Activated CD4-positive, CD25-positive, alpha-beta regulatory T cell treated with anti-CD3 and anti-CD28 coated beads, Interleukin-2, amount 50 U/mL, for 16 hours (primary cell): ENCODE measurements at places on chromosomes 2 and 18.
A peak's percentile ranks its signal among the peaks of the same experiment; 100 is the strongest.

GRCh38 chr18:51514128-51514527, 316.6 kb upstream of the MEX3C start:
- DNase-seq, result no peak

- no peak for DNase-seq
Observed at GRCh38 chr18:7236933-7237332, 6.0 kb downstream of the LRRC30 start.

DNA sequence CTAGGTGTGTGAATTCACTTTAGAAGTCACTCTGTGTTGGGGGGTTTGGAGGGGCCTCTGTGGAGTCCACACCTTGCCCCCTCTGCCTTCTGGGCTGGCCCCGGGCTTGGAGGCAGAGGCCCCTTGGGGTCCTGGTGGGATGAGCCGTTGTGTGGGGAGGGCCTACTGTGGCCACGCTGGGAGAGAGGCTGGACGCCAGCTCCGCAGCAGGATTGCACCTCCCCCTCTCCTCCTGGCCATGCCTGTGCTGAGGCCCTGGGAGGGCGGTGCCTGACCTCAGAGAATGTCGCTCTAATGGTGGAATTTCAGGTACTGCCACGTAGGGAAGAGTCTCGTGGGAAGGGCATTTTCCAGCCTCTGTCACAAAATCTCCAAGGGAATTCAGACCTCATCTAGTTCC, 237.0 kb downstream of the ATAD2B start:
- DNase-seq, result no peak

DNA sequence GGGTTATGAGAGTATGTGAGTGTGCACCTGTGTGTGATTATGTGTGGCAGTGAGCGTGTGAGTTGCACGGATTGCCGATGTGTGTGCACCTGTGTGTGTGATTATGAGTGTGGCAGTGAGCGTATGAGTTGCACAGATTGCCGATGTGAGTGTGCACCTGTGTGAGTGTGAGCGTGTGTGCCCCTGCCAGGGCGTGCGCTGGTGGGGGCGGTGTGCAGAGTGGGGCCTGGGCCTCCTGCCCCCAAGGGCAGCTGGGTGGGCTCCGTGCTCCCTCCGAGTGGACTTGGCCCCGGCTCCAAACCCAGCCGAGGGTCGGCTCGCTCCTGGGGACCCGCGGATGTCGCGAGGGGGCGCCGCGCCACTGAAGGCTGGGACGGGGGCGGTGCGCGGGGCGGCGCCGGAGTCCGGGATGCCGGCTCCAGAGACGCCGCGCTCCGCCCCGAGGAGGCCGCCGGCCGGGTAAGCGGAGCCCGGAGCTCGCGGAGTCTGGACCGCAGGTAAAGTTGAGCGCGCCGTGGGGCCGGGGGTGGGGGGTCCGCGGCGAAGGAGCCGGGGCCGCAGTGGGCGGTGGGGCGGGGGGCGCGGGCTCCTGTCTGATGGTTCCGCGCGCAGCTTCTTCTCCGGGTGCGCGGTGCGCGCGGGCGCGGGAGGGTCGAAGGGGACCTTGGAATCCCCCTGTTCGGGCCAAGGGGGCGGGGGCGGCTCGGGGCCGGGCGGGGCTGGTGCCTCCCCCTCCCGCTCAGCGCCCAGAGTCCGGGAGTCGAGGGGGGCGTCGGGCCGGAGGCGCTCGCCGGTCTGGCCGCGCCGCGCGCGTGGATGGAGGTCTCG, at the start of gene KCNG2:
TSS of gene KCNG2 (plus strand) at position 421 of the 828 bp plus-strand sequence. CDS start 65,730 bp downstream, outside the sequence.
- no peak for DNase-seq

DNA sequence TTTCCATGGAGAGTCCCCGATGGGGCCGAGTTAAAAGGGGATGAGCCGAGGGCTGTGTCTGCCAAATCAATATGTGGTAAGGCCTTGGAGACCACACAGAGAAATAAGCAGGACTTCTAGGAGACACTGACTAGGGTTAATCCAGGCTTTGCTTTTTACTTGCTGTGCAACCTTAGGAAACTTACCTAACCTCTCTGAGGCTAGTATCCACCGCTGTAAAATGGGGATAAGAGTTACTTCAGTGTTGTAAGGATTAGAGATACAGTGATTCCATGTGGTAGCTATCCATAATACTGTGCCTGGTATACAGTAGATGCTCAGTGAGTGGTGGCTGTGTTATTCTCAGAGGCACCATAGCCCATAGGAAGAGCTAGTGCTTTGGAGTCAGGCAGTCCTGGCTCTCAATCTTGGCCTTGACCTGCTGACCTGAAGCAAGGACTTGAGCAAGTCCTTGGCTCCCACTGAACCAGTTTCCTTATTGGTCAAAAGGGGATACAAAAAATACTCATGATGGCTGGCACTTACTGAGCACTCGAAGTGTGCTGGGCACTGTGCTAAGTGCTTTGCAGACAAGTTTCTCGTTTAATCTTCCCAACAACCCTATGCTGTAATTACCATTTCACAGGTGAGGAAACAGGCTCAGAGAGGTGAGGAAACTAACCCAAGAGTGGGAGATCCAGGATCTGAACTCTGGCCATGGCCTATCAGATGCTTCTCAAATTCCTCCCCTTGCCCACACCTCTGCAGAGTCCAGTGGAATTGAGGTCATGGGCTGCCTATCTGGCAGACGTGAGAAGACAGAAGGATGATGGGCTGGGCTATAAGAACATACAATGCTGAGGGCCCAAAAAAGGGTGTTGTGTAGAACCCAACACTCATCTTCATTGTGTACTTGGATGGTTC, 12.0 kb upstream of the DES start:
- DNase-seq, result no peak

GRCh38 chr2:118613737-118614136, 233.7 kb downstream of the EN1 start:
- DNase-seq, result no peak

DNA sequence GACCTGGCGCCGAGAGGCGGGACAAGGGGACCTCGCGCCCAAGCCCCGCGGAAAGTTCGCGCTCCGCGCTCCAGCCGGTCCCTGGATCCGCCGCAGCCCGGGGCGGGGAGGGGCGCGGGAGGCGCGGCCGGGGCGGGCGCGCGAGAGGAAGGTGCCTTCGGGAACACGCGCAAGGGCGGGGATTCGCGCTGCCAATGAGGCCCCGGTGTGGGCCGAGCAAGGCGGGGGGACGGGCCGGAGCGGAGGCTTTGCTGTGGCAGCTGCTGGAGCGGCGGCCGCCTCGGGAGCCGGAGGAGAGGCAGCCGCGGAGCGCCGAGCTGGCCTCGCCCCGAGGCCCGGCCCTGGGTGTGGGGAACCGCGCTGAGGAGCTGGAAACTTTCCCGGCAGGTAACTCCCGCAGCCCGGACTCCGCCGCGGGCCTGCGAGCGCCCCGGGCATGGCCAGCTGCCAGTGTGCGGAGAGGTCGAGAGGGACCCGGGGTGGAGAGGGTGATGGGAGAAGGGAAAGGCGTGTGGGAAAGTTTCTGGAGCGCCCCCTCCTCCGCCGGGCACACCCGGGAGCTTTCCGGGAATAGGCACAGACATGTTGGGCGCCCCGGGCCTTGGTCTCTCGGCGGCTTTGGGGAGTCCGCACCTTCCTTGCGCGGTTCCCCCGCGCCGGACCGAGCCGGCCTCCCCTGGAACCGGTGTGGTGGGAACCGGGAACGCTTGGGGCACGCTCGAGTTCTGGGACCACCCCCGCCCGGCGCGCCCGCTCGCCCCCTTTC, at the start of gene TANC1:
TSS of gene TANC1 (plus strand) at position 245 of the 766 bp plus-strand sequence. CDS start 97,271 bp downstream, outside the sequence.
- no peak for DNase-seq

GRCh38 chr18:22082408-22082807, 87.0 kb upstream of the GATA6 start:
- no peak for DNase-seq

GRCh38 chr2:108926561-108927380, 62.2 kb downstream of the EDAR start:
- DNase-seq, result no peak

DNA sequence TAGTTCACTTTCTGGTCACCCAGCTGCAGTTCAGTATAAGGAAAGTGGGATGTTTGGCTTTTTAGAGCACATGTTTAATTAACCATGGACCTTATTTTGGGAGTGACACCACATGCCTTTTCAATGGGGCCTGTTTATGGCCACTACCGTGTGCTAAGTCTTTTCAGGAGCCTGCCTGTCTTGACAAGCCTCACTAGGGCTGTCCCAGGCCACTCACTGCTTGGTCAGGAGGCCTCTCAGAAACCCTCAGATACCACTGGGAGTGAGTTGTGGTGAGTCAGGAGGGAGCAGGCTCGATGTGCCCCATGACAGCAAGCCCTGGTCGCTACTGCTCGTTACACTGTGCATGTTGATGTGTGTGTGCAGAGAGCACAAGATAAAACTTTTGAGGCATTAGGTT, 123.0 kb downstream of the MAP4K4 start:
- DNase-seq, result no peak

GRCh38 chr18:36297417-36298125, at the start of gene FHOD3:
Gene FHOD3, plus strand, starts transcription at chr18:36297713. Its CDS starts 123 bp downstream, at chr18:36297836.
- no peak for DNase-seq

DNA sequence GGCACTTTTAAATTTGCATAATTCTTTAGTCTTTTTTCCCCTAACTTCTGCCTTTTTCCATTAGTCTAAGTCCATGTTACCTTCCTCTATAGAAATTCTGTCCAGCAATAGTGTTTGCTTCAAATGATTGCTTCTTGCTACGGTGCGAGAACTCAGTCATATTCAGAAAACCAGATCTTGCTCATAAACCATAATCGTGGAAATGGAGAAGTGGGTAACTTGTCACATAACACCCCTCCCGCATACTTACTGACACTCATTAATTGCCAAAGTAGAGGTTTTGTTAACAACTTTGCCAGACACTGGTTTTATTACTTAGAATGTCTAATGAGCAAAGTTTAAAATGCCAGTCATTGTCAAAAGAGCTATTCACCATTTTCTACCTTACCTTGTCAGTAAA, 94.3 kb upstream of the TWSG1 start:
- DNase-seq, result no peak

- DNase-seq, result no peak
Observed at GRCh38 chr2:215619989-215620388, 184.1 kb upstream of the FN1 start.

- no peak for DNase-seq
Observed at GRCh38 chr18:77107292-77107691, 25.3 kb downstream of the MBP start.

DNA sequence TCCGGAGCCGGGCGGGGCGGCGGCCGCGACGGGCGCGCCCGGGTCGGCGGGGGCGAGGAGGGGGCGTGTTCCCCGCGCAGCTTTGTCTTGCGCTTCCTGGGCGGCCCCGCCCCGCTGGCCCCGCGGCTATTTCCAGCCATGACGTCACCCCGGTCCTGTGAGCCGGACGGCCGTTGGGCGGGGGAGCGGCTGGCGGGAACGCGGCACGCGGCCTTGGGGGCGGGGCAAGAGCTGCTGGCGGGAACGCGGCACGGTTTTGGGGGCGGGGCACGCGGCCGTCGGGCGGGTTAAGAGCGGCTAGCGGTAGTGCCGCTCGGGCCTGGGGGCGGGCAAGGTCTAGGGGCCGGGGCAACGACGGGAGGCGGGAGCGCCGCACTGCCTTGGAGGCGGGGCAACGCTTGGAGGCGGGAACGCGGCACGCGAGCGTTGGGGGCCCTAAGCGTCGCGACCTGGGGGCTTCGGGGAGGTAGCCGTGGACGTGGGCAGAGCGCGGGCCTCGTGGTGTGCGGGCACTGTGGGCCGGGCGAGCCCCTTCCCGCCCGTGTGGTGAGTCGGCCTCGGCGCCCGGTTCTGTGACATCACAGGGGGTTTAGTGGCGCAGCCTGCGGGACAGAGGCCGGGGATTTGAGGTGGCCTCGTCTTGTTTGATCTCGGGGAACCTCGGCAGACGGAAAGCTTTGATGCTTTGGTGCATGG, 704 bp downstream of the KLF11 start:
- peak; percentile 91 for DNase-seq

- DNase-seq, result no peak
Observed at GRCh38 chr2:10750610-10751009, 29.2 kb downstream of the ATP6V1C2 start.

- DNase-seq, result no peak
Observed at GRCh38 chr2:29769847-29770246, 151.5 kb downstream of the ALK start.

GRCh38 chr2:205386109-205386508, 296.2 kb upstream of the NRP2 start:
- DNase-seq, result no peak

DNA sequence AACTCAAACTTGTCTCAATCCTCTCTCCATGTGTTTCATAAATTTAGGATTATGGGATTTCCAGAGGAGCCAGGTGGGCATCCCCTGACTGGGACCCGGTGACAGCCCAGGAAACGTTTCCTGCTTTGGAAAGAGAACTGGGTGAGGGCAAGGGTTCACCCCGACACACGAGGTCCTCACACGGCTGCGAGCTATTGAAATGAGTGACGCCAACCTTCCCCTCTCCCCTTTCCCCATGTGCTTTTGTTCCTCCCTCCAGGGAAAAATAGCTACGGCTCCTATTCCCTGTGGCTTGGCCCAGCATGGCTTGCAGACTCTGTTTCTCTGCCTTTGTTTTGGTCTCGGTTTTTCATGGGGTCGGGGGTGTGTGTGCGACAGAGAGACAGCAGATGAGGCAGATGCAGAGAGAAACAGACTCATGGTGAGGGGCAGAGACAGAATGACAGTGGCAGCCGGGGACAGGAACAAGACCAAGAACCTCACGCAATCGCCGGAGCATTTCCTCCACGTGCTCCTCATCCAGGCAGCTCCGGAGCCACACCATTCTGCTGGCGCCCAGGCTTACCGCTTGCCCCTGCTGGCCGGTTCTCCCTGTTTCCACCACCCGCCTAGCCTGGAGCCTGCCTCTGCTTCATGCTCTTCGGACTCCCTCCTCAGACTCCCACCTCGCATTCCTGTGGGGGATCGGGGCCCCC, 238.5 kb downstream of the DYSF start:
- no peak for DNase-seq

- DNase-seq, result no peak
Observed at GRCh38 chr2:200454927-200455801, 54.7 kb downstream of the KCTD18 start.

GRCh38 chr2:9690252-9690651, 59.5 kb upstream of the YWHAQ start:
- DNase-seq, result no peak

GRCh38 chr2:70686577-70687460, 81.2 kb downstream of the ADD2 start:
- DNase-seq, result no peak

- DNase-seq, result no peak
Observed at GRCh38 chr2:117774716-117775115, 39.8 kb upstream of the DDX18 start.

GRCh38 chr2:238127165-238128060, 11.1 kb upstream of the KLHL30 start:
- no peak for DNase-seq

GRCh38 chr2:171723716-171724683, 36.7 kb downstream of the DYNC1I2 start:
- DNase-seq, result no peak
